LNCaP clone FGC (cell line): ENCODE measurements at places on chromosomes 11 and 22.

GRCh38 chr11:32892355-32893092 is at the start of gene QSER1:
Gene QSER1, plus strand, starts transcription at chr11:32892811. Its CDS starts 315 bp downstream, at chr11:32893126.
- DNase-seq, result no peak

DNA sequence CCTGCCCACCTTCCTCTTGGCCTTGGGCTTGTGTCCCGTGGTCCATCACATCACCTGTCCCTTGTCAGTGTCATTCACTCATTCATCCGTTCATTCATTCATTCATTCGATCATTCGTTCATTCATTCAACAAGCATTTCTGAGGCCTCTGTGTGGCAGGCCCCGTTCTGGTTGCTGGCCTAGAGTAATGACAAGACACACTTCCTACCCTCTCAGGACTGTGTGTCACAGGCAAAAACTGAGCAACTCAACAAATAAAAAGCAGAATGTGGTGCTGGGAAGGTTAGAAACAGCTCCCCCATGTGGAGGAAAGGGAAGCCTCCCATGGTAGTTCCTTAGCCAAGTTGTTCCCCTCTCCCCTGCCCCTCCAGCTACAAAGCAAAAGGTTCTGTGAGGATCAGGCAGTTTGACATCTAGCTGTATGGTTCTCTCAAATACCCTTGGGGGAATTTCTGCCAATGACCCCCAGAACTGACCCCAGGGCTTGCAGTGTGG is 1.6 kb upstream of the OMP start:
- DNase-seq, result no peak

DNA sequence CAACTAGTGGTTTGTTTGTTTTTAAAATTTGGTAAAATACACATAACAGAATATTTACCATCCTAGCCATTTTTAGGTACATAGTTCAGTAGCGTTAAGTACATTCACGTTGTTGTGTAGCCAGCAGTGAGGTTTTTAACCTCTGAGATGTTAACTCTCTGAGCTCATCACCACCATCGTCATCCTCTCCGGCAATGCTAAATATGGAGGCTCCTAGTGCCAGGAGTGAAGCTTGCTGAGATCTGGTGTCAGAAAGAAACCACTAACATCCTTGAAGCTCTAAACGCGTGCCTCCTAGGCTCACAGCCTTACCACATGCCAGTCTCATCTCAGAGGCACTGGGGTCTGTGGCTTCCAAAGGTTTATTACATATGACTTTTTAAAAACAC is 330.2 kb upstream of the B3GAT1 start:
- no peak for DNase-seq

DNA sequence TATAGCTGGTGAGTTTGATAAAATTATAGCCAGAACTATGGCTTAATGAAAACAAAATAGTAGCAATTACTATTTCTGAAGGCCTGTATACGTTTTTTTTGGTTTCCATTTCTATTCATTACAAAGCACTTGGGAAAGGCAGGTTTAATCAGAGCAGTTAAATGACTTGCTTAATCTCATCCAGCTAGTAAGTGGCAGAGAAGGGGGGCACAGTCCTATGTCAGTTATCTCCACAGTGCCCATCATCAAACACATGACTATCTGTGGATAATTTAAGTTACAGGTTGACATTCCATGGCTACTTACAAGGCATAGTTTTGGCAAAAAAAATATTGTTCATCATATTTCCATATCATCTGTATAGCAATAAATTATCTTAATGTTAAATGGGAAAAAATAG is 93.7 kb downstream of the PGR start:
- no peak for DNase-seq

- no peak for DNase-seq
Observed at GRCh38 chr22:31932863-31933262, 11.5 kb upstream of the YWHAH start.

DNA sequence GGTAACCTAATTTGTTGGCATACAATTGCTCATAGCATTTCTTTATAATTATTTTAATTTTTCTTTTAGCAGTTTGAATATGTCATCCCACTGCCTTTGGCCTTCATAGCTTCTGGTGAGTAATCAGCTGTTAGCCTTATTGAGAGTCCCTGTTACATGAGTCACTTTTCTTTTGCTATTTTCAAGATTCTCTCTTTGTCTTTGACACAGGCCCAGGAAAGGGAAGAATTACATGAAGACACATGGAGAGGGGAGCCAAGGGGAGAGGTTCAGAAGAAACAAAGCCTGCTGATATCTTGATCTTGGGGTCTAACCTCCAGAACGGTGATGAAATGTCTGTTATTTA is 418.2 kb downstream of the METTL15 start:
- no peak for DNase-seq

DNA sequence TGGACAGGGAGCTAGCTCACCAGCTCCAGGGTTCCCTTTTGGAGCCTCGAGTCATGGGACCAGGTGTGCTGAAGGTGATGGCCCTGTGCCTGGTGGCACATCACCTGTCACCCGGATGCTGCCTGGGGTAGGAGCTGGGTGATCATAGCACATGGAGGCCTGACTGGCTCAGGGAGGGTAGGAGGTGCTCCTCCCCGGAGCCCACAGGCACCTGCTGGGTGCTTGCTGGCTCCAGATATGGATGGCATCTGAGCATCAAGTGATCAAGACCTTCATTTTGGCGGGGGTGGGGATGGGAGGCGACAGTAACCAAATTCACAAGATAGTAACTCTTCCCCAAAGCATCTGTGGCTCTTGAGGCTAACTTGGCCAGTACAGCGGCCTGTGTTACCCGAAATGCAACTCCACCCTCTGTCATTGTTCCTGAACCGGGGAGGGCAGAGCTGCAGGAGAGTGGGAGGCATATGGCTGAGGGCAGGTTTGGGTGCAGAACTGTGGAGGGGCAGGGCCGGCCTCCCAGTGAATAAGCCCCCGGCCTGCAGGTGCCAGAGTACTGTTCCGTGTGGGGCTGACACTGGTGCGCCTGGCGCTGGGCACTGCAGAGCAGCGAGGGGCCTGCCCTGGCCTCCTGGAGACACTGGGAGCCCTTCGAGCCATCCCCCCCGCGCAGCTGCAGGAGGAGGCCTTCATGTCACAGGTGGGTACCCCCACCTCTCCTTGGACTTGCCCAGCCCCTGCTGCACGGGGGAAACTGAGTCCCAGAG is 4.7 kb downstream of the TBC1D10C start:
- DNase-seq, result no peak

DNA sequence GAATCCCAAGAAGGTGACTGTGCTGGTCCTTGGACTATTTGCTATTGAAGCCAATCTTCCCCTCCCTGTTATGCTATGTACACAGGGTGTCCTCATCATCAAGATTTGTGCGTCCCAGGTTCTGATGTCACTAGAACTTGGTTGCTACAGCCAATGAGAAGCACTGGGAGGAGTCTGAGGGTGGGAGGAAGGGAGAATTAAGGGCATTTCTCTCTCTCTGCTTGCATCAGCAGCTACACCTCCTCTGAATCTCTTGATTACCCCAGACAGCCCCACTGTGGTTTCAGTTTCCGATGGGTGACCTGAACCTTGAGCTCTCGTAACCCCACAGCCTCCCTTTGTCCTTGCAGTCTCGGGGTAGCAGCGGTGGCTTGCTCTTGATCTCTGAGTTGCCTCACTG is 212.4 kb upstream of the SESN3 start:
- DNase-seq, result no peak

DNA sequence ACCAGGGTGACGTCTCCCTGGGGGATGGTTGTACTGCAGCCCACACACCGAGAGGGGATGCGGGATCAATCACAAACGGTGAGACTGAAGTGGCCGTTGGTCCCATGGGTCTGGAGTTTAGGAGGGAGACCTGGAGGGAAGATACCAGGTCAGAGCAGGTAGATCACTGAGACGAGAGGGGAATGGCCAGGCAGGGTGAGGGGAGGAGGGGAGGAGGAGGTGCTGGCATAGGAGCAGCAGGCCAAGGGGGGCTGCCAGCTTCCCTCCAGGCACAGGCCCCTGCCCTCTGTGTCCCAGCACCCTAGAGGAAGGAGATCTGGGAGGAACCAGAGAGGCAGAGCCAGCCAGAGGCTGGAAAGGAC is 7.0 kb downstream of the MAPK8IP2 start:
- no peak for DNase-seq

DNA sequence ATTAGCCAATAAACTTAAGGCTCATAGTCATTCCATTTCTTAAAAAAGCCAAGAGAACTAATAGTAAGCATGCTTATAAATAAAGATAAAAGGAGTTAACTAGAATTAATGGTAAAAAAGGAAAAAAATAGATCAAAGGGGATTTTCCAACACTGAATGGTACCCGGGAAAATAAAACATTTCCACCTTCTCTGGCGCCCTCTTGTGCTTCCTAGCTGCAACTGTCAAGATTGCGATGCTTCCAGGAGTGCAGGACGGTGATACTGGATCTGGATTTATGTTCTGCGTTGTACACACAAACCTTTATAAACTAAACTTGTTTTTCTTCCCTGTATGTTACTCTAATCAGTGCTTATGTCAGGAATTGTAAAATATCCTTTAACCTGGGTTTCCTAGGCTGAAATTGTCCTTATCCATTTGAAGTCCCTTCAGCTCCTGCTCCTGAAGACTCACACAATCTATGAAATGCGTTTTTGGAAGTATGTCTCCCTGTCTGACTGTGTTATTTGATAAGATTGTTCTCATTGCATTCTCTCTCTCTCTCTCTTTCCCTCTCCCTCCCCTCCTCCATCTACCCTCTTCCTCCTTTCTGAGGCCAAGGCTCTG is 9.6 kb upstream of the HTATIP2 start:
- DNase-seq, result no peak

- DNase-seq, result no peak
Observed at GRCh38 chr11:67262731-67263675, 3.3 kb upstream of the GRK2 start.

GRCh38 chr11:86101941-86102407 is 33.1 kb upstream of the PICALM start:
- DNase-seq, result peak; percentile 14

DNA sequence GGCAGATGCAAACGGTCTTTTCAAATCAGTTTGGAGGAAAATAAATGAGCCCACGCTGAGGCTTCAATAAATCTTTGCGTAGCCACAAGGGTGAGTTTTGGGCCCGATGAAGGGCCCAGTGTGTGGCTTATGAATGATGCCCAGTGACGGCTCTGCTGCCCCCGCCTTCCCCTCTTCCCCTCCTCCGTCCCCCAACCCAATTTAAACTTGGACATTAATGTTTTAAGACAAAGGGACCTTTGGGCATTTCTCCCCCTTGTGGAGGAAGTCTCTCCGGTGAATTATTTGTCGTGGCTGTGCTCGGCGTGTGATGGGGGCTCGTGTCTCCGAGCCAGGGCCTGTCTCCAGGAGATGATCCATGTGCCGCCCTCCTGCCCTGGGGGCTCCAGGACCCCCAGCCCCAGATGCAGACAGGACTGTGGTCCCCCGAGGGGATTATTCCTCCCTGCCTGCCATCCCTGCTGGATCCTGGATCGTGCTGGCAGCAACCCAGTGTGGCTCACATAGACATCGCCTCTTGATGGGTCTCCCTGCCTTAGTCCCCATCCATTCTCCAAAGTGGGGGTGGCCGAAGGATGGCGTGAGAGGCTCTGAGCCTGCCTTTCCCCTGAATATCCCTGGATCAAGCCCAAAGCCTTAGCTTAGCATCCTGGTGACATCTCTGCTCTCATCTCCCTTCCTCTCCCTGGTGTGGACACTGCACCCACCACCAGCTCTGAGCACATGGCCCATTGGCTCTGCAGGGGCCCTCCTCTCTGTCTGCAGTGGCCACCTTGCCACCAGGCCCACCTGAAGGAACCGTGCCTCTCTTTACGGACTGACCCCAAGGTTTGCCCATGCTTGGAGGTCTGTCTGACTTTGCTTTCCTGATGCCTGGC is 56.4 kb downstream of the SMIM38 start:
- no peak for DNase-seq

GRCh38 chr22:42432020-42432596 is at the start of gene NFAM1:
Gene NFAM1, minus strand, starts transcription at chr22:42432403. Its CDS starts 46 bp downstream, at chr22:42432357.
- no peak for DNase-seq

- DNase-seq, result no peak
Observed at GRCh38 chr11:95498722-95499425, 267.9 kb upstream of the SESN3 start.

- no peak for DNase-seq
Observed at GRCh38 chr22:20802452-20802851, 28.5 kb downstream of the SERPIND1 start.

GRCh38 chr11:134883484-134883883 is 471.4 kb upstream of the B3GAT1 start:
- no peak for DNase-seq

DNA sequence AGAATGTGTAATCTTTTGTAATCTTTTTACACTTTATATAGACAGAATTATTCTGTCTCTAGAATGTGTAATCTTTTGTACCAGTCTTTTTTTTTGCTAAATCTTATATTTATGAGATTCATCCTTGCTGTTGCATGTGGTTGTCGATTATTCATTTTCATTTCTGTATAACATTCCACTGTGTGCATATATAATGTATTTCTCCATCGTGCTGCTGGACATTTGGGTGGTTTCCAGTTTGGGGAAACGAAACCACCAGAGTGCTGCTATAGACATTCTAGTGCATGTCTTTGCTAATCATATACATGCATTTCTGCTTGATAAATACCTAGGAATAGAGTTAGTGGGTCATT is 146.5 kb downstream of the GRIK4 start:
- no peak for DNase-seq

GRCh38 chr22:37639070-37639760 is at the start of gene SH3BP1:
Gene SH3BP1, plus strand, starts transcription at chr22:37639669. Its CDS starts 119 bp downstream, at chr22:37639788.
- no peak for DNase-seq

- no peak for DNase-seq
Observed at GRCh38 chr11:68447015-68447801, 13.3 kb upstream of the PPP6R3 start.

DNA sequence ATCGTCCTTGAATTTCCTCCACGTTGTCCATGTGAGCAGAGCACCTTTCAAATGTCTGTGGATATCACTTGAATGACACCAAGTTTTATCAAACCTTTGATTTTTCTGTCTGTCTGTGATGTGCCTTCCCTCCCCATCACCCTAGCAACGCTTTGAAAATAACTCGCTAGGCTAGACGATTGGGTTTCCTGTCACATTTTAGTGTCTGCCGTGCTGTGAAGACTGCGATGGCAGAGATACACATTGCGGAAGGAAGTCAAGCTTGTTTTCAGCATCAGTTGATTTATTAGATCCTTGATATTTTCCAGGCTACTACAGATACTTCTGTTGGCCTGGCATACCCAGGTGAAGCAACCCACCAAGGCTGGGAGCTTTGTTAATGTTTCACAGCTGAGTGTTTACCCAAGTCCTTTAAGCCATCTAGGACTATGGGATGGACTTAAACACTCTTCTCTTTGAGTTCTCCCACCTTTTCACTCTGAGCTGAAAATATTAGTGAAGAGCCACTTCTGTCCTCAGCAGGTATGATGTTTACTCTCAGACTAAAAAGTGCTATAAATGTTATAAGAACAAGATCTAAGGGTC is 93.6 kb upstream of the CD44 start:
- no peak for DNase-seq

- DNase-seq, result no peak
Observed at GRCh38 chr11:47264119-47264518, 5.8 kb upstream of the MADD start.

DNA sequence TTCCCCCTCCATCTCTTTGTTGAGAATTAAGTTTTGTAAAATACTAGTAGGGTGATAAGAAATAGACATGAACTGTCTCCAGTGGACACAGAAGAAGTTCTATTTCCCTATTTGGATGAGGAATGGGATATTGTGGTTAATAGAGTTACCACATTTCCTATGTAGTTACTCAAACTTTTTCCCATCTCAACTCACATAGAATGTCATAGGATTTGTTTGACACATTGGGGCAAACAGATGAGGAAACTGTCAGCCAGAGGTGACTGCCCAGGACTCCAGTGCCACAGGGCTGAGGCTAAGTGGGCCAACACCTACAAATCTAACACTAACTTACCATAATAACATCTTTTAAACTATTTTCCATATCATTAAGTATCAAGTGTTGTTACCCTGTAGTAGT is 58.3 kb downstream of the CCDC83 start:
- no peak for DNase-seq

- no peak for DNase-seq
Observed at GRCh38 chr11:64196626-64197025, 9.9 kb upstream of the FERMT3 start.
